ENCODE measurements at places on chromosomes 1 and 21.

DNA sequence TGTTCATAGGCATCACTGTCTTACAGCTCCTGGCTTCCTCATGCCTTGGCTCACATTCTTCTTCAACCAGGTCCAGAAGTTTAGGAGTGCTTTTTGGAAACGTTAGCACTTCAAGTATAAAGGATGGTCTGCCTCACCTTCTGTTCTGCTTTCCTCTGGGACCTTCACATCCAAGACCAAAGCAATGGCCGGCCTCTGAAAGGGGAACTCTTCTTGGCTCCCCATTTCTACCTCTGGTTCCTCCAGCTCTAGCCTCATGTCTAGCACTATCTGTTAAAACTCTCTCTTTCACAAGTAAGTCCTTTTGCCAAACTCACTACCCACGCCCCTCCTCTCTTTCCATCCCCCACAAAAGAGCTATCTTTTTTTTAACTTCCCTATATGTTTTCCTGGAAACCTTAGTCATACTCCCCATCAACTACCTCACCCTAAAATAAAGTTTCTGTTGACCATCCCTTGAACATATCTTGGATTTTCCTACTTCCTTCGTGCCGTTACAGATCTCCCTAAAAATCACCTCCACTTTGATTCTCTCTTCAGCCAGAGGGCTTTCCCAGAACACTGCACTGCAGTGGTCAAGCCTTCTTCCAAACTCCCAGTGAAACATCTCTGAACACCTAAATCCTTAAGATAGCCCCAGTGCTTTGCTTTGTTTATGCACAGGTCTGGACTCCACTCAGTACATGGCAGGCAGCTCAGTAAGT lies 7.9 kb downstream of the SORT1 start:
- DNase-seq, result no peak

- no peak for DNase-seq
Measured at GRCh38 chr1:18629659-18630510, 761 bp upstream of the PAX7 start.

DNA sequence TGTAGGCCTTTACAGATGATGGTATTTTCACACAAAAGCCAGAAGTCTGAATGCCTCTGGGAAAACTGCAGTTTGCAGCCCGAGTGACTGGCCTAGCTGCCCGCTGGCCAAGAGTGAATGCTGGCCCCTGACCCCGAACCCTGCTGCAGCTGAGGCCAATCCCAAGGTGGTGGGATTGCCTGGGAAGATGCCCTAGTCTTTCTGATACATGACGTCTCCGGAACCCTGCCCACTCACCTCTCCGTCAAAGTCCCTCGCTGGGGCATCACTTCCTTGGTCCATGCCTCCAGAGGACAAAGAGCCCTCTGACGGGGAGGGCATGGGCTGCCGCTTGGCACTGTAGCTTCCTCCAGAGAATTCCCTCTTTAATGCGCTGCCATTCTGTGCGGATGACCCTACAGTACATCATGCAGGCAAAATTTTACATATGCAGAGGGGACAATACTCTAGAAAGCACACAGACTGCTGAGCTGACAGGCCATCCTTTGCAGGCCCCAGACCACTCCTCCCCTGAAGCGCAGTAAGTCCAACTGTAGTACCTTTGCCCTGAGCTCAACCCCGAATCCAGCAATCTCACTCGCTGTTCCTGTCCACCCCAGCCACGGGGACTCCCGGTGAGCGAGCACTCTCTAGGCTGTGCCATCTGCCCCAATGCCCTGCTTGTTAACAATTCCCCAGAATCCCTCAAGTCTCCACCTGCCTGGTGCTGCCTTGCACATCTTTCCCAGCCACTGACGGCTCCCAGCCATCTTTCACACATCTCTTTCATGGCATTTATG lies 54.7 kb downstream of the COQ8A start:
- DNase-seq, result no peak

GRCh38 chr1:30742963-30743559 lies 14.5 kb downstream of the LAPTM5 start:
- no peak for DNase-seq

DNA sequence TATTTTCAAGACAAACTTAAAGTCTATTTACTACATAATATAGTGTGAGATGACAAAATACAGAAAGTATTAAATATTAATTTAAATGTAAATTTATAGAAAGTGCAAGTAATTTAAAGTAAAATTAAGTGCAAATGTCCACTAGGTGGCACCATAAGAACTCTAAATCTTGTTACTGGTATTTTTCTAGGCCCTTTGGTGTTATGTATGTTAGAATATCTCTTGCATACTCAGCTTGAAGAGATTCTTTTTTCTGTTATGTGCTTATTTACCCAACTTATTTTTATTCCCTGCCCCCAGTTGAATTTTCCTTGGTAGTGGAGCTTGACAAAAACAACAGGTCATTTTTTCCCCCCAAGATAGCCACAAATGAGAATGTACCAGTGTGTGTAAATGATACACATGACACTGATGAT lies 71.5 kb downstream of the RPS6KC1 start:
- DNase-seq, result peak; percentile 71

- no peak for DNase-seq
Measured at GRCh38 chr1:84171481-84171880, 27.4 kb downstream of the PRKACB start.

DNA sequence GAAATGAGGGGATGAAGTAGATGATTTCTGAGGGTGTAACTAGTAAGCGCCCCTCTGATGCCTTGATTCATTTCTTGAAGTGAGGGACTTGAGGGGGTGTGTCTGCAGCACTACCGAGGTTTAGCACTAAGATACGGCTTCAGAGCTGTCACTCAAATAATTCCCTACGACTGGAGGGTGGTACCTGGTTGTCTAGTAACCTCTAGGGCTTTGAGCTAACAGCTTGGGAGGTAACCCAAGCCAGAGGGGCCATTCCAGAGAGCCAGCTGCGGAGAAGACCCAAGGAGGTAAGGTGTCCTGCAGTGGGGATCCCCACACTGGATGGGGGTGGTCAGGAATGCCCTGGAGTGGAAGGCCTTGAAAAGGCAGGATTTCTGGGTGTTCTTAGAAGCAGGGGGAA lies at the start of gene TTC24:
TTC24 (plus strand) TSS at position 252 of the 400 bp plus-strand sequence. CDS start 1,642 bp downstream, outside the sequence.
- DNase-seq, result no peak

DNA sequence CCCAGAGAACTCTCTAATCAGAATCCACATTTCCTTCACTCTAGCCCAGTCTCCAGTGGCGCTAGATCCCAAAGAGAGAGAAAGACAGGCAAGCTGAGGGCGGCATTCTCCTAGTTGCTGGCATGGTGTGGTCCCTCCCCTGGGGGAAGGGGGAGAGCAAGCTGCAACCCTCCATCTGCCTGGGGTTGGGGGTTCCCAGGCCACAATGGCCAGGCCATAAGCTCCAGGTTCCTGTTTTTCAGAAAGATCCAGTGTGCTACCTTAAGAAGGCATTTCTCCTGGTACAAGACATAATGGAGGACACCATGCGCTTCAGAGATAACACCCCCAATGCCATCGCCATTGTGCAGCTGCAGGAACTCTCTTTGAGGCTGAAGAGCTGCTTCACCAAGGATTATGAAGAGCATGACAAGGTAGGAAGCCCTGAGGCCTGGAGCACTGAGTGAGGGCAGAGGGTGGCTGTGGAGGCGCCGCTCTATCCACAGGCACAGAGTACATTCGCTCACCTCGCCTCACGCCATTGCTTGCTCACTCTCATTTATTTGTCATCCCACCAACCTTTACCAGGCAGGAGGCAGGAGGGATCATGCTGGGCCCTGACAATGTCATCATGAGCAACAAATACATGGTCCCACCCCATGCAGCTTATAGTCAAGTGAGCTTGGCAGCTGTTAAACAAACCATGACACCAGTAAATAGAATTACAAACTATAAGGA lies 6.6 kb downstream of the CSF1 start:
- DNase-seq, result no peak

DNA sequence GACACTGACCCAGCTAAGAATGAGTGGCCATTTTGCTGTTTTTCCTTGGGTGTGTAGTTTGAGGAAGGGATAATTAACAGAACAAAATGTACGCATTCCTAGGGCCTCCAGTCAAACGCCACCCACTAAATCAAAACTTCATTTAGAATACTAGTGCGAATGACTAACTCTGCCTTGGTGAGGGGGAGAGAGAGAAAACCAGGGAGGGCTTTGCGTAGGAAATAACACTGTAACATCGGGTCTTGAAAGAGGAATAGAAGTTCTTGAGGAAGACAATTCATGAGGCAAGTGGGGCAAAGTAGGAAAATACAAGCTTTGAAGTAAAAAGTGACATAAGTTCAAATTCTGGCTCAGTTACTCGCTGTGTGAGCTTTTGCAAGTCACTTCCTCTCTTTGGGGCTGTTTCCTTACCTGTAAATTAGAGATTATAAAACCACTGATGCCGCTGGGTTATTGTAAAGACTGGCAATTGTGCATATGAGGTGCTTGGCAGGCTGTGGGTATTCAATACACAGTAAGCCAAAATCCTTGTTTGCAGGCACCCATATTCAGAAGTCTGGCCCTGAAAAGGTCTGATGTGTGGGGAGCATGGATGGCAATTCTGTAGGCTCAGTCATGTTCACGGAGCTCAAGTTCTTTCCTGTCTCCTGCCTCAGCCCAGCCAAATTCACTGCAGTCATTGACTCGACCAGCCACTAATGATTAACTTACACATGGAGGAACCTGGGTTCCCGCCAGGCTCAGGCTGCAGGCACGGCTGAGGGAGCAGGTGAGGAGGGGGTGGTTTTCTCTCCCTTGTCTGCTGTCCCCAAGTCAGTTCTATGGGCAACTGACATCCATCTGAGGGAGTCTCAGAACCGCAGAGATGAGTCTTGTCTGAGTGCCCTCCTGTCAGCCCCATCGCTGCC lies 140.3 kb upstream of the CSF3R start:
- DNase-seq, result no peak

DNA sequence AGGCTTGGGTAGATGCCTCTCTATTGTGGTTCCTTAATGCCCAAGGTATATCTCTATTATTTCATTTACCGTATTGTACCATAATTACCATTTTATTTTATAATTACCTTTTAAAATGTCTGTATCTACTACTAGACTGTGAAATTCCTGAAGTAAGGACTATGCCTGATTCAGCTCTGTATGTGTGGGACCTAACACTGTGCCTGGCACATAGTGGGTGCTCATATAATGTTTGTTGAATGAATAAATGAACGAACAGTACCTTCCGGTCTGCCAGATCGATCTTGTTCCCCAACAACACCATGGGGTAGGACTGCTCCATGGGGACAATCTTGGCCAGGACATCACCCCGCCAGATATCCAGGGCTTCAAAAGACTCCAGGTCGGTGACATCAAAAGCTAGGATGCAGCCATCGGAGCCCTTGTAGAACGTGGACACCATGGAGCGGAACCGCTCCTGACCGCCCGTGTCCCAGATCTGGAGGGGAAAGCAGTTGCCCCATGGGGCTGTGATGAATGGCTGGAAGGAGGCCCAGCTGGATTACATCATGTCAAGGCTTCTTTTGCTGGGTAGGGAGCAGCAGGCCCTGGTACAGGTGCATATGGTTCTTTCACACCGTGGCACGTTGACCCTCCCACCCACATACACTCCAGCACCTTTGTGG lies 10.8 kb downstream of the RAB7B start:
- DNase-seq, result no peak

DNA sequence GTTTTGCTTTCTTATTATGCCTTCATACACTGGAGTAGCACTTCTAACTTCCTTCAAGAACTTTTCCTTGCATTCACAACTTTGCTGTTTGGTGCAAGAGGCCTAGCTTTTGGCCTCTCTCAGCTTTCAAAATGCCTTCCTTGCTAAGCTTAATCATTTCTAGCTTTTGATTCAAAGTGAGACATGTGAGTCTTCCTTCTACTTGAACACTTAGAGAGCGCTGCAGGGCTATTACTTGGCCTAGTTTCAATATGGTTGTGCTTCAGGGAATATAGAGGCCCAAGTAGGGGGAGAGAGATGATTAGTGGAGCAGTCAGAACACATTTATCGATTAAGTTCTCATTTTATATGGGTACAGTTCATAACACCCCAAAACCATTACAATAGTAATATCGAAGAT lies 12.4 kb downstream of the ANGEL2 start:
- DNase-seq, result no peak

DNA sequence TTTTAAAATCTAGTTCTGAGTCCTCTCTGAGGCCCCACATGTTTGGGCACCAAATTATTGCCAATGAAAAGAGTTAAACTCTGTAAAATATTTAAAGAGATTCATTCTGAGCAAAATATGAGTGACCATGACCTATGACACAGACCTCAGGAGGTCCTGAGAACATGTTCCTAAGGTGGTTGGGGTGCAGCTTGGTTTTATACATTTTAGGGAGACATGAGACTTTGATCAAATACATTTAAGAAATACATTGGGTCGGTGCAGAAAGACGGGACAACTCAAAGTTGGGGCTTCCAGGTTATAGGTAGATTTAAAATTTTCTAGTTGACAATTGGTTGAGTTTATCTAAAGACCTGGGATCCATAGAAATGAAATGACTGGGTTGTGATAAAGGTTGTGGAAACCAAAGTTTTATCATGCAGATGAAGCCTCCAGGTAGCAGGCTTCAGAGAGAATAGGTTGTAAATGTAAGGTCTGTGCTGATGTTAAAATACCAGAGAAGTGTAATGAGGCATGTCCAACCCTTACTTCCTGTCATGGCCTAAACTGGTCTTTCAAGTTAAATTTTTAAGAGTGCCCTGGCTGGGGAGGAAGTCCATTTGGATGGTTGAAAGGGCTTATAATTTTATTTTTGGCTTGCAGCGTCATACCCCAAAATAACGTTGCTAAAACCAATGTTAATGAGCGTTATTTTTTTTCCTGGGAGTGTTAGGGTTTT lies 274.9 kb downstream of the NUF2 start:
- DNase-seq, result no peak

DNA sequence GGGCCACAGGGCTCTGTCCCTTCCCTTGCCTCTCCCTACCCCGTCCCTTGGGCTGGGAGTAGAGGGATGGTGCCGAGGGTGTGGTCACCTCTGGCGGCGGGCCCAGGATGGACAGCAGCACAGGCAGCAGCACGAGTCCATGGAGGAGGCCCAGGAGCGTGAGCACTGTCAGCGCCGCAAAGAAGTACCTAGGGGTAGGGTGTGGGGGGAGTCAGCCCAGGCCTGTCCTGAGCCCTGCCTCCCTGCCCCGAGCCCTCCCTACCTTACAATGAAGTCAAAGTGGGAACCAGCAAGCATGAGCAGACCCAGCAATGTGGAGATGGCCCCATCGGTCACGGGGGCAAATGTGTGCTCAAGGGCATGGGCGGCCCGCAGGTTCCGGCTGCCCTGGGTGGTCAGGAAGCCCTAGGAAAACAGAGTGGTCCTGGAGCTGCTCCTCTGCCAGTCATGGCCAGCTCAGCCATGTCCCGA lies 14.7 kb downstream of the BTBD19 start:
- DNase-seq, result no peak

DNA sequence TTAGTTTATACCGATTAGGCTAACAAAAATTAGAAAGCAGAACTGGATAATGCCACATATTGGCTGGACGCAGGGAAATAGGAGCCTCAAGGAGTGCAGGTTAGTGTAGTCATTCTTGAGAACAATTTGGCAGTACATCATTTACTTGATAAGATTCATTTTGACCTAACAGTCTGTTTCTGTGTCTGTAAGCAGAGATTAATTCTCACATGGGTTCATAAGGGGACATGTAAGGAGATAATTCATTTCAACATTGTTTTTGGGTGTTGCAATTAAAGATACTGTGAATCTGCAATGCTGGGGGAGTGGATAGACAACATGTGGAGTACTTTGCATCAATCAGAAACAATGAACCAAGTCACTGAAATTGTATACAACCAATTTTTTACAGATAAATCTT lies 32.0 kb downstream of the AGO3 start:
- no peak for DNase-seq

- DNase-seq, result peak; percentile 51
Measured at GRCh38 chr1:5991381-5992025, 722 bp downstream of the NPHP4 start.

GRCh38 chr1:163701783-163702374 lies 380.1 kb downstream of the NUF2 start:
- no peak for DNase-seq

GRCh38 chr1:244337839-244338238 lies 113.9 kb downstream of the ADSS2 start:
- DNase-seq, result no peak
